ENCODE measurements at places on chromosomes 6 and 20. TPM values are rescaled to one million over a fixed set of nuclear protein-coding genes. Genes with fewer than 3 reads are reported as not detected.

DNA sequence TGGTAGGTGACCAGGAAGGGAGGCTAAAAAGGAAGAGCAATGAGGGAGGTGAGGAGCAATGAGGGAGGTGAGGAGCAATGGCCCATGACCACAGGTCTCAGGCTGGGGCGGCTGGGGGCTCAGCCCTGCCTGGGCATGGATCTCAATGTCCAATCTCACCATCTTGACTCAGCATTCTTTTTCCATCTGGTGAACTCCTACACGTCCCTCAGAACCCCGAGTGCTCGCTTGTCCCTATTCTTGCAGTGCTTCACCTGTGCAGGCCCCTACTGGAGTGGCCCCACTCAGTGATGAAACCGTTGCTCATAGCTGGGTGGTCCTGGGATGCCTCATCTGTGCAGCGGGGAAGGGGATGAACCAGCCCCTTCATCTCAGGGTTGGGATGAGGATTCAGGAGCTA, 16.9 kb upstream of the RBBP8NL start:
- DNase-seq: no peak
- no peak overlapping the region for H3K4me3 ChIP-seq
- no peaks in the 10 kb centered on the region for H3K36me3 ChIP-seq
- no peak overlapping the region for H3K27ac ChIP-seq

- no peaks in the 10 kb centered on the region for H3K27me3 ChIP-seq
- no peaks in the 10 kb centered on the region for H3K36me3 ChIP-seq
- DNase-seq: no peak
- H3K4me1 ChIP-seq: no peaks in the 10 kb centered on the region
- H3K27ac ChIP-seq: no peak overlapping the region
- no peak overlapping the region for H3K4me3 ChIP-seq
These were observed 112.2 kb upstream of the ADTRP start for GRCh38 chr6:11890849-11891248.

Gene RAET1L
- not detected for total RNA-seq

DNA sequence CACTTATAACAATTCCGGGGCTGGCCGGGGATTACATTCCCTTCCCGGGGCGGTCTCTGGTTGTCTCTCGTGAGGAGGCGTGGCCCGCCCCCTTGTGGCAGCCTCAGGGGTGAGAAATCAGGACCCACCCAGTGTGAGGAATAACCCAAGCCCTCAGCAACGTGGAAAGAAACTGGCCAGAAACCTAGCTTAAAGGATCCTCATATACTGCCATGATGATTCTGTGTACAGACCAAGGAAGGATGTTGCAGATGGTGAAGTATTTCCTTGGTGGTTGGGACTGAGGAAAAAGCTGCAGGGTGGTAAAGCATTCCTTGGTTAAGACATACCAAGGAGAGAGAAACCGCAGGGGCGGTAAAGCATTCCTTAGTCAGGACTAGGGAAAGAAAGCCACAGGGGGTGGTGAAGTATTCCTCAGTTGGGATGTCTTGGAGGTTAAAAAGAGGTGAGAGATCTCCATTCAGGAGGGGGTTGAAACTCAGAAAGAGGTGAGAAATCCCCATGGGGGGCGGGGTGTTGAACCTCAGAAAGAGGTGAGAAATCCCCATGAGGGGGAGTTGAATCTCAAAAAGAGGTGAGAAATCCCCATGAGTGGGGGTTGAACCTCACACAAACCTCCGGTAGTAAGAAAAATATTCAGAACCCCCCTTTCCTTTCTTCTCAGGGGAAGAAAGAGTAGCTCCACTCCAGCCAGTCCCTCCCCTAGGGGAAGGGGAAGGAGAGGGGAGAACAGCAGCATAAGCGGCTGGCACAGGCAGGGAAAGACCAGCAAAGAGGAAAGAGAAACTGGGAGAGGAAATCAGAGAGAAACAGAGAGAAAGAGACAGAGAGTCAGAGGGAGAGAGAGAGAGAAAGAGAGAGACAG, 238.1 kb downstream of the RNGTT start:
- H3K4me3 ChIP-seq: no peak overlapping the region
- no peaks in the 10 kb centered on the region for H3K27me3 ChIP-seq
- peaks cover 4% of the 10 kb centered on the region for H3K4me1 ChIP-seq
- H3K27ac ChIP-seq: peak overlapping the region; percentile 37

GRCh38 chr6:135861189-135861588, 9.7 kb downstream of the PDE7B start:
- H3K4me1 ChIP-seq: no peaks in the 10 kb centered on the region
- DNase-seq: no peak
- H3K27me3 ChIP-seq: no peaks in the 10 kb centered on the region
